ENCODE measurements at places on chromosomes 12 and 14.

- no peak for ATAC-seq
Measured at GRCh38 chr14:105989566-105990302, 463.4 kb downstream of the TMEM121 start.

- ATAC-seq, result peak; percentile 65
Measured at GRCh38 chr12:120902846-120903411, 1.2 kb downstream of the SPPL3 start.

DNA sequence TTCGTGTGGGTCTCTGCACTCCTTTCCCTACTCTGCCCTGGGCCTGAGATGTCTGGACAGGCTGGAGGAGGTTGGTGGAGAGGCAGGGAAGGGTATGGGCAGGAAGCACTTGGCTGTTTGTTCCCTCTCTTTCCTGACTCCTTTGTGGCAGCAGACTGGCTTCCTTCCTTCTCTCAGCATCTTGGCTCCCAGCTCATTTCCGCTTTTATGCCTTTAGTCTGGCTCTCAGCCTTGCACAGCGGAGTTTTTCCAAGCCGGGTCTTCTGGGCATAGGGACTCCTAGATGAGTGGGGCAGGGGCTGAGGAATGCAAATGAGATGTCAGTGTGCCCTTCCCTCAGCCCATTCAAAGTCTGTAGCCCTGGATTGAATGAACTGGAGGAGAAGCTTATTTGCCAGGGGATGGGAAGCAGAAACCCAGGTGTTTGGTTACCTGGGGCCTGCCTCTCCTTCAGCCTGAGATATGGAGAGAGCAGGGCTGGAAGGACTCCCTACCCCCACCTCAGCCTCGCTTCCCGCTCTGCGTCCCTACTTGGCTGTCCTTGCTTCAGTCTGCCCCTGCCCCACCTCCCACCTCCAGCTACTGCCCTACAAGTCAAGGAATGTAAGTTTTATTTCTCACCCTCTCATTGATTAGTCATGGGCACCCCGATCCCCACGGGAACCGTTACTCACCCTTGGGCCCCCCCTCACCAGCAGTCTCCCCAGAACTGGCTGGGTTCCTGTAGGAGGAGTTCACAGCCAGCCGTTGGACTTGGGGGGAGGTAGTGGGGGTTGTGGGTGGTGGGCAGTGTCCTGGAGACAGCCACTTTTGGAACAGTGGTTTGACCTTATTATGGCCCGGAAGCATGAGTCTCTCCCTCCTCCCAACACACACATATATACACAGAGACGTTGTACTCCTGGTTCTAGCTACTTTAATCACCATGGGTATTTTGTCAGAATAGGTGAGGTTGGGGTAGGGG lies 9.3 kb upstream of the ITGA5 start:
- peak; percentile 26 for ATAC-seq

DNA sequence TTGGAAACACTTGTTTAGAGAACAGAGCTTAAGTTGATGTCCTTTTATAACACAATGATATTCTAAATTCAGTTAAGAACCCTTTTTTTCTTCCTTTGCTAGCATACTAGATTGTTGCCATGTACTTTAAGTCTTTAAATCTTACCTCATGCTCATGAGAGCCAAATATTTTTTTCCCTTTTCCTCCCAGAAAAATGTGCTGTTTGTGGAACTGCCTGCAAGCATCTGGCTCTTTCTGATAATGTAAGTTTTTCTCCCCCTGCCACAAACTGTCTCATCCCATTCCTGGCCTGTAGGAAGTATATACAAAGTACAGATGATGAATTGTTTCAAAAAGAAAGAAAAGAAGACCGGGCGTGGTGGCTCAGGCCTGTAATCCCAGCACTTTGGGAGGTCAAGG lies 5.3 kb downstream of the RNF212B start:
- ATAC-seq, result no peak

DNA sequence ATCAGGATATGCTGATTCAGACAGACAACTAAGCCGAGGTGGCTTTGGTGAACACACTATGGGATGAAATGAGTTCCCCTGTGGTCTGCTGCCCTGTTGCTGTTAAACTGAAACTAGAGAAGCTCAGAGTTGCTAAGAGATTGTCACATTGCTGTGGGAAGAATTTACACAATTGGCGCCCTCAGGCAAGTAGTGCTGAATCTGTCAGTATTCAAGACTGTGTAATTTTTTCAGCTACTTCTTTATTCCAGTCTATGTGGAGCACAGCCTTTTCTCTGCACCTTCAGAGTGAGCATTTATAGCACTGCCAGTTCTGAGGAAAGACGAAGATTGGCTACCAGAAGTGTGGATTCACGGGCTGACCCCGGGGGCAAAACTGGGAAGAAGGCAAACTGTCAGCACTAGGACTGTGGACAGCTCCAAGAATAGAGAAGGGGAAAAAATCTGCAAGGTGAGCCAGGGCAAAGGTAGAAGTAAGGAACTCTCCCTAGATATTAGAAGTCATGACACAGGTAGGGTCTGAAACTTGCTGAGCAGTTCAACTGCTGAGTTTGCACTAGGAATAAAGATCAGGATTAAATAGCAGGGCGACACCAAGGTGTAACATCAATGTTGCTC lies 218.8 kb upstream of the TMPO start:
- no peak for ATAC-seq

- ATAC-seq, result no peak
Measured at GRCh38 chr12:52946797-52947547, 1.9 kb upstream of the KRT18 start.

DNA sequence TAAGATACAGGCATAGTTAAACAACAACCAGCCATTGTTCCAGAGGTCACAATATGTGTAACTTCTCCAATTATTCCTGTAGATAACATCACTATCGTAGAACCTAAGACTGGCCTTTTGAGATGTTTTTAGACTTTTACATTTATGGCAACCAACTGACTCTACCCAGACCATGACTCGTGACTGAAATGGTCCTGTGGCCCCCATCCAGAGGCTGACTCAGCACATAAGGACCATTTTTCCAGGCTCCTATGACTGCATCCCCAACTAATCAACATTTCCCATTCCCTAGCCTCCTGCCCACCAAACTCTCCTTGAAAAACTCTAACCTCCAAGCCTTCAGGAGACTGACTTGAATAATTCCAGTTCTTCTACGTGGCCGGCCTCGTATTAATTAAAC lies 52.6 kb upstream of the NID2 start:
- ATAC-seq, result no peak

GRCh38 chr12:6460751-6461371 lies 9.0 kb downstream of the TAPBPL start:
- ATAC-seq, result no peak

GRCh38 chr14:58659846-58660245 lies 22.1 kb downstream of the DACT1 start:
- no peak for ATAC-seq

- ATAC-seq, result no peak
Measured at GRCh38 chr12:19085090-19085489, 44.4 kb upstream of the PLEKHA5 start.

DNA sequence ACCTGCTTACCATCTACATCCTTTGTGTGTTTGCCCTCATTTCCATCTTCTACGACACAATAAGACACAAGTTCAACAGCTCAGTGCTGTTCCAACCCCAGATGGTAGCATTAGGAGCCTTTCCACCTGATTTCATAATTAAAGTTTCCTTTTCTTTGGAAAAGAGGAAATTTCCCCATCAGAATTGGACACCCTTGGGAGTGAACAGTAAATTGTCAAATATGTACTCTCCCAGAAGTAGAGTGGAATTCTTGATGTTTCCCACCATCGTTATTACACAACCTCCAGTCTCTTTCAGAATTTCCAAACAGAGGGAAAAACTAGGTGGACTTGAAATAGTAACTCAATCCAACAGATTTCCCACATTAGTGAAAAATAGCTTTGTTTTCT lies 337.6 kb upstream of the OR4E1 start:
- no peak for ATAC-seq

GRCh38 chr14:59768855-59769375 lies 101.7 kb downstream of the RTN1 start:
- ATAC-seq, result no peak

DNA sequence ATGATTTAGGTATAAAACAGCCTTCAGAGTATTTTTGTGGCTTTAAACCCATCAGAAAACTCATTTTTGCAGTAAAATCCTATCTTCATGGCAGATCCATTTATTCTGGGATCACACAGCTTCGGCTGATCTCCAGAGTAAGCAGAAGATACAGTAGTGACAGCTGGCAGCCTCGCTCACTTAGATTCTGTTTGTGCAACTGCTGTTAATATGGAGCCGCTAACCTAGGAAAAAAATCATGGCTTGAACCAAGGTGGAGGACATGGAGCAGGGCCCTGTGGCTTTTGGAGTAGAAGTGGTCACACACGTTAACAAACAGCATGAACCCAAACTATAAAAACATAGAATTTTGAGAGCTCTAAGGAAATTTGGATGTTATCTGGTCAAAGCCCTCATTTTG lies 137.2 kb upstream of the ARHGAP5 start:
- ATAC-seq, result no peak

DNA sequence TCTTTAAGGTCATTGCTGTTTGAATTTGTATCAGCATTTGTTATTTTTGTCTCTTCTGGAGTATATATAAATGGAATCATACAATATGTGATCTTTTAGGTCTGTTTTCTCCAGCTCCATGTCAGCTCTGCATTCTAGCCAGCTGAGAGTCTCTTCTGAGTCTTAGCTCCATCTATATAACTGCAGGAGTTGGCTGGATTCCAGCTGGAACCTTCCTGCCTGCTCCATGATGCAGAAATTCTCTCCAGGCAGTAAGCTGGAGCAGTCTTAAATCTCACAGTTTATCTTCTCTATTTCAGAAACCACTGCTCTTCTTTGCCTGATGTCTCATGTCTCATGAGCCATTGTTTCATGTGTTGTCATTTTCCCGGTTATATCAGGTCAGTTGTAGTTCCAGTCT lies 827.6 kb downstream of the NRXN3 start:
- peak; percentile 90 for ATAC-seq

DNA sequence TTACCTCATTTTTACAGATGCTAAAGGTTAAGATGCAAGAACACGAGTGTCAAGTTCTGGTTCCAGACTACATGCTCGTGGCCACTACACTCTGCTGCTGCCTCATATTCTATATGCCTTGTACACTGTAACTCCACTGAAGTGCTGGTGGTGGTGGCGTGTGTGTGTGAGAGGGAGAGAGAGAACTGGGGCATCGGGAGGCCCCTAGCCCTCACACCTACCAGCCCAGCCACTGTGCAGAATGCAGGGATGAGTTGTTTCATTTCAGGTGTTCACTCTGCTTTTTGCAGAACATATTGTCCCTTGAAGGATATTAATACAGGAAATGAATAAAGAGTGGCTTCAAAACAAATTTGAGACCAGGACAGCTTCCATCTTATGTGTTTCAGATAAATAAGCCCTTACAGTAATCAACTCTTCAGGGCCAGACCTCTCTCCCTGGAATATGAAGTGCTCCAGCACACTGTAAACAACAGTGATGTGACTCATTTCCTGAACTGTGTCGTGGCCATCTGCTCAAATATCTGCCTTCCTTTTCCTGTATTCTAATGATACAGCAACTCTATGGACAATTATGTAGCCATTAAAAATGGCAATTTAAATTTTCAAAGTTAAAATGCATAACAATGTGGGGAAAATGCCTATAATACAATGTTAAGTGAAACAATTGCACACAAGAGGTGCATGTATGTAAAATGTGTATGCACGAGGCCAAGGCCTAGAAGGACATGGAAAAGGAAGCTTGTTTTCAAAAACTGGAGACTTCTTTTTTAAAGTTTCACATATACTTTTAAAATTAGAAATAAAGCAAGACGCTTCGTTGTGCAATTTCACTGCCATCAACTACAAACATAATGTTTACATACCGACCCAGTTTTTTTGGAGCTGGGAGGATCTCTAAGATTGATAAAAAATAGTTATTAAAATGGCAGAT lies 215.4 kb downstream of the PELI2 start:
- ATAC-seq, result peak; percentile 71

- ATAC-seq, result no peak
Measured at GRCh38 chr12:112424126-112424525, 5.4 kb downstream of the PTPN11 start.

- ATAC-seq, result no peak
Measured at GRCh38 chr14:100143523-100143922, 15.9 kb downstream of the DEGS2 start.

DNA sequence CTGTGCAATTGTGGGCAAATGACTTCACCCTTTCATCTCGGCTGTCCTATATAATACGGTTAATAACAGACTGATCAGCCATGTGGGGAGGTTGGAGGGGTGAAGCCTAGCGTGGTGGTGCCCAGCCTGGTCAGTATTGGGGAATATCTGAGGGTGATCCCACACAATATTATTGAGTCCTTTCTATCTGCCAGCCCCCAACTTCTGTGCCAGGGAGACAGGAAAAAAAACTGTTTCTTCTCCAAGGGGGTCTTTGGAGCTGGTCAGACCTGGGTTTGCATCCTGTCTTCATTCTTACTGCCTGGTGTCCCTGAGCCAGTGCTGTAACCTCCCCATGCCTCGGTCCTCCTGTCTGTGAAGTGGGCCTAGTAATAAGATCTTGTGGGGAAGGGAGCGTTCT lies 6.5 kb downstream of the CYP46A1 start:
- no peak for ATAC-seq

GRCh38 chr14:93945070-93945399 lies 17.9 kb downstream of the FAM181A start:
- no peak for ATAC-seq

DNA sequence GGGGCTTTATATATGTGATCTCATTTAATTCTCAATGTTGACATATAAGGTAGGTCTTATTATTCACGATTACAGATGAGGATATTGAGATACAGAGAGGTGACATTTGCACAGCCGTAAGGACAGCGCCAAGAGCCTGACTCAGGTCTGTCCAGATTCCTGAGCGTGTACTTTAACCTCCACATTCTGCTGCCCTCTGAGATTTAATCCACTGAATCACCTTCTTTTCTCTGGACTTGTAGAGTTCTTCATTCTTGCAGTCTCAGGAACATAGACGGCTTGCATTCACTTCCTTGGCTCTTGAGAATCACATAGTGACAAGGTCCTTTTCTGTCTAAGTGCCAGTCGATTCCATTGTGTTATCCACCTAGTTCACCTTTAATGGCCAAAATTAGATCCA lies 141.0 kb upstream of the ARHGAP5 start:
- no peak for ATAC-seq

DNA sequence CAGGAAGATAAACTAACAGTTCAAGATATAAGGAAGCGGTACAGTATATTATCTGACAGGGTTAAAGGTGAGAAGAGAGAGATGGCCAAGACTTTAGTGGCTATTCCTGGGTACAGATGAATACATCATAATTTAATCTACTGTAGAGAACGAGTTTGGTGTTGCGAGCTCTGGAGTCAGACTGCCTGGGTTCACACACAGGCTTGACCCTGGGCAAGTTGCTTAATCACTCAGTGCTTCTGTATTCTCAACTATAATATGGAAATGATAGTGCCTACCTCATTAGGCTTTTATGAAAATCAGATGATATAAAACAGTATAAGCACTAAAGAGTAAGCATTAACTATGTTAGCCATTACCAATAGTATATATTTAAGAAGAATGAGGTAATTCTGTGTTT lies 3.5 kb downstream of the PPM1H start:
- no peak for ATAC-seq

DNA sequence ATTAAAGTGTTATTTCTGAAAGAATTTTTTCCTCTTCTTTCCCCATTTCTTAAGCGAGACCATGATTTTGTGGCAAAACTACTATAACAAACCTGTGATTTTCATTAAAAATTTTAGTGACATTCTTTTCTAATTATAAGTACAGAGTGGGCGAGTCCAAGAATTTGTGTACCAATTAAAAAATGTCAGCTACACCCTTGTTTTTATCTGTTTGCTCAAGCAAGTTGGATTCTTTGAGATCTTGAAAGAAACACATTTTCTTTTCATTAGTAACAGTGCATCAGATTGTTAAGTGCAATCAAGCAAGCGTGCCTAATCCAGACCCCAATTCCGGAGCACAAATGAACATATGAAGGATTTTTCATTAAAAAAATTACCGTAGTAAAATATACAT lies 338.8 kb upstream of the DDHD1 start:
- ATAC-seq, result no peak

- ATAC-seq, result peak; percentile 37
Measured at GRCh38 chr14:24418492-24418873, 11.0 kb downstream of the CBLN3 start.

Measured in SK-N-SH treated with all-trans-retinoic acid at 6 μM for 48 hours (cell line).